Astrocyte (in vitro differentiated cells and primary cell): ENCODE measurements at places on chromosomes 4 and X.

GRCh38 chr4:16294455-16294854 is 68.2 kb upstream of the TAPT1 start:
- peak; percentile 47 for DNase-seq

GRCh38 chr4:88077911-88078524 is 70.6 kb downstream of the PKD2 start:
- peak; percentile 73 for DNase-seq

GRCh38 chrX:115177932-115178331 is 11.3 kb upstream of the RBMXL3 start:
- DNase-seq, result peak; percentile 6

- DNase-seq, result no peak
Observed at GRCh38 chrX:20116577-20117240, at the start of gene MAP7D2. TSS of gene MAP7D2 (minus strand) at chrX:20116907. CDS start at chrX:20116879, 28 bp downstream.

DNA sequence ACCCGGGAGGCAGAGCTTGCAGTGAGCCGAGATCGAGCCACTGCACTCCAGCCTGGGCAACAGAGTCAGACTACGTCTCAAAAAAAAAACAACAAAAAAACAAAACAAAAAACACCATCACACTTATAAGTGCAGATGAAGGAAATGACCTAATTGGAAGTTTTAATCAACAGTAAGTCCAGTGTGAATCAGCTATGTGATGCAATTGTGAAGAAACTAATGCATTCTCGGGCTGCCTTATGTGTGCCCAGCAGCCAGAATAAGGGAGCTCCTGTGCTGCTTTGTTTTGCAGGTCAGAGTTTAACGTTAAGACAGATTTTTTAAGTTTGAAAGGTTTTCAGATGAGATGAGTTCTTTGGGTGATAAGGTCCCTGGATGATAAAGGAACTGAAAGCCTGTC is 10.8 kb downstream of the DAPP1 start:
- DNase-seq, result no peak

- DNase-seq, result no peak
Observed at GRCh38 chrX:154599531-154599930, 14.6 kb downstream of the CTAG1A start.

DNA sequence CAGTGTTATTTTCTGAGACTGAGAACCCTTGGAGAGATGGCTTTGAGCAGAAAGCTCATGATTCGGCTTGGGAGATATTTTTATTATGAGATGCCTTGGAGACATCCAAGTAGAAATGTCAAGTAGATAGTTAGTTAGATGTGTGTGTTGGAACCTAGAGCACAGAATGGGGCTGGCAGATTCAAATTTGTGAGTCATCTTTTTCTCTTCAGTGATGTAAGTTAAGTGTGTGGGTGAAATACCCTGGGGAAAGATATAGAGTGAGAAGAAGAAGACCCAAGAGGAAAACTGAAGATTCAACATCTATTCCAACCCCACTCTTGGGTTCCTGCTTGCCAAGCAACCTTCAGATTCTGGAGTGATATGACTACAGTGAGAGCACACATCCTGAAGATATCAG is 580.8 kb upstream of the AMOT start:
- no peak for DNase-seq
